ENCODE measurements at places on chromosomes 1 and 21.

GRCh38 chr1:193476748-193477147 lies 290.3 kb upstream of the B3GALT2 start:
- no peak for DNase-seq
- no peaks in the 10 kb centered on the region for H3K36me3 ChIP-seq
- no peak overlapping the region for H3K4me3 ChIP-seq
- peaks cover 47% of the 10 kb centered on the region for H3K4me1 ChIP-seq
- H3K27ac ChIP-seq, result peak overlapping the region; percentile 46
- H3K27me3 ChIP-seq, result no peaks in the 10 kb centered on the region

- H3K27me3 ChIP-seq, result no peaks in the 10 kb centered on the region
- H3K4me3 ChIP-seq, result no peak overlapping the region
- no peak overlapping the region for H3K27ac ChIP-seq
- H3K4me1 ChIP-seq, result peaks cover 17% of the 10 kb centered on the region
Measured at GRCh38 chr1:88680911-88681622, 3.0 kb upstream of the PKN2 start.

- H3K27ac ChIP-seq, result no peak overlapping the region
- H3K36me3 ChIP-seq, result peaks cover 7% of the 10 kb centered on the region
- H3K4me3 ChIP-seq, result no peak overlapping the region
- H3K4me1 ChIP-seq, result peaks cover 46% of the 10 kb centered on the region
- H3K27me3 ChIP-seq, result no peaks in the 10 kb centered on the region
Measured at GRCh38 chr1:205706601-205707502, 26.5 kb upstream of the SLC45A3 start.

GRCh38 chr1:113905435-113905861 lies 322 bp downstream of the DCLRE1B start:
- peak overlapping the region; percentile 95 for H3K27ac ChIP-seq
- DNase-seq, result no peak
- peaks cover 61% of the 10 kb centered on the region for H3K36me3 ChIP-seq

GRCh38 chr1:225914947-225915346 lies 9.1 kb downstream of the PYCR2 start:
- no peaks in the 10 kb centered on the region for H3K27me3 ChIP-seq
- H3K4me3 ChIP-seq, result no peak overlapping the region
- no peak for DNase-seq
- H3K36me3 ChIP-seq, result peaks cover 62% of the 10 kb centered on the region
- no peak overlapping the region for H3K27ac ChIP-seq
- peaks cover 17% of the 10 kb centered on the region for H3K4me1 ChIP-seq

- H3K27ac ChIP-seq, result no peak overlapping the region
- no peaks in the 10 kb centered on the region for H3K4me1 ChIP-seq
- H3K4me3 ChIP-seq, result no peak overlapping the region
- H3K27me3 ChIP-seq, result no peaks in the 10 kb centered on the region
- DNase-seq, result no peak
- H3K36me3 ChIP-seq, result no peaks in the 10 kb centered on the region
Measured at GRCh38 chr1:116316373-116316772, 56.7 kb upstream of the ATP1A1 start.

DNA sequence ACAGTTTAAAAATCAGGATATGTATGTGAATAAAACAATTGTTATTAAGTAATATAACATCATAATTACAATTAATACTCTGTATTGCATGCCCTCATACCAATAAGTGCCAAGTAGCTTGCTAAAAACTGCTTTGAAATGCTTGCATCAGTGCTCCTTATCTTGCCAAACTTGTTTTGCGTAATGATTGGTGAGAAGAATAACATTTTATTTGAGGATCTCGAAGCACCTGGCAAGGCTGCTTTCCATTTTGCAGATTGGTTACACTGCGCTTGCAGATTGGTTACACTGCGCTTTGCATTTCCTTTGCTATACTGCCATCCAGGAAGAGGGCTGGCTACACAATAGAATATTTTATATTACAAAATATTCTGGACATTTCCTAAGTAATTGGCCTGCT lies 1.7 kb upstream of the PBX1 start:
- peaks cover 23% of the 10 kb centered on the region for H3K27me3 ChIP-seq
- H3K4me1 ChIP-seq, result peaks cover 11% of the 10 kb centered on the region
- H3K36me3 ChIP-seq, result no peaks in the 10 kb centered on the region
- H3K27ac ChIP-seq, result no peak overlapping the region

DNA sequence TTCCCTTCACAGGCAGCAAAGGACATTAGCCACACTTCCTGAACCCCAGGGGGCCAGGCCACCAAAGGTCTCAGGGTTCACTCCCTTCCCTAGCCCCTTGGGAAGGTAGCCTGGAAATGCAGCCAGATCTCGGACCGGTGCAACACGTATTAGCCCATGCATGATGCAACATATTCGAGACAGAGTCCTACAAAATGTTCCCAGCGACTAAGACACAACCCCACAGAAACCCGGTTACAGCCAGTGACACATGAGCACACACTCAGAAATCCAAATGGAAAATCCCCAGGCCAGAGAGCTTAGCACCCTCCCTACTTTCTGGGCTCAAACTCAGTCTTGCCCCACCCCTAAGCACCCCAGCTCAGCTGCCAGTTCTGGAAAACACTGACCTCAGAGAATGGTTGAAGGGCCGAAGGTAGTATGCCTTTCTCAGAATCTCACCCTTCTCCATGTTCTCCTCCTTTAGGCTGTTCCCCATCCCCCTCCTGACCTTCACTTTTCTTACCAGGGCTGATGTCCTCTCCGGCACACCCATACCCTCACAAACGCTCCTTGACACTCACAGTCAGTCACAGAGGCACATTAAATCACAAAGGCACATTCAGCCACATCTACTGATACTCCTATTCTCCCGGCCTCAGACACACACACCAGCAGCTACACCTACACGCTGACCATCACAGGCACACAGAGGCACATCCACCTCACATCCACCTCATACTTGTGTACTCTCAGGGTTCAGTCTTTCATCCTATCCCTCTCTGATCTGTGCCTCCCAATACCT lies at the start of gene TSPAN1:
Gene TSPAN1 (plus strand): TSS at position 640 of the 784 bp plus-strand sequence. CDS start 6,021 bp downstream, outside the sequence.
- no peaks in the 10 kb centered on the region for H3K27me3 ChIP-seq
- no peak for DNase-seq
- no peak within 1 kb of the TSS for H3K4me3 ChIP-seq
- H3K36me3 ChIP-seq, result no peaks in the 10 kb centered on the region

DNA sequence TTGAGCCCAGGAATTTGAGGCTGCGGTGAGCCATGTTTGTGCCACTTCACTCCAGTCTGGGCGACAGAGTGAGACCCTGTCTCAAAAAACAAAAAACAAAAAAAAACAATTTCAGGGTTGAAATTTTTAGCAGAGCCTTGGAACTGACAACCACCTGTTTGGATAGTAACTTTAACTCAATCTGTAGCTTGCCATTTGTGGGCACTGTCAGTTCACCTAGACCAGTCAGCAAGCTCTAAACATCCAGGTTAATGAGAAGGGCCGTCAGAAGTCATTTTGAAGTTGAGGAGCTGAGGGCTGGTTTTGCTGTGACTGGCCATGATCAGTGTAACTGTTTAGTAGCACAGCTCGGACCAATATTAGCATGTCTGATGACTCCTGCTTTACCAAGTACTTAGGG lies 8.4 kb downstream of the TRAPPC10 start:
- no peak for DNase-seq
- H3K4me1 ChIP-seq, result peaks cover 87% of the 10 kb centered on the region
- H3K27me3 ChIP-seq, result no peaks in the 10 kb centered on the region
- H3K27ac ChIP-seq, result no peak overlapping the region
- peaks cover 11% of the 10 kb centered on the region for H3K36me3 ChIP-seq
- H3K4me3 ChIP-seq, result no peak overlapping the region

DNA sequence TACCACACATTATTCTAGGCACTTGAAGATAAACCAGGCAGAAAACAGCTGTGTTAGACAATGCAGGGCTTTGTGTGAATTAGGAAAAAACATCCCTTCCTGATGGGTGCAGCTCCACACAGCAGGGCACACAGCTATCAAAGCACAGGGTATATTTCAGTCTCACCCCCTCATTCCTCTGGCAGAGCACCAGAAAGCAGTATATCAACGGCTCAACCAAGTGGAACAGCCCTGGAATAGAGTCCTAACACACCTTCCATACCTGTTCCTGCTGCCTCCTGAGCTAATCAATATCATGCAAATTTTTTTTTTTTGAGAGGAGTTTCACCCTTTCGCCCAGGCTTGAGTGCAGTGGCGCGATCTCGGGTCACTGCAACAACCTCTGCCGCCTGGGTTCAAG lies 32.1 kb downstream of the LYST start:
- H3K27ac ChIP-seq, result no peak overlapping the region
- H3K4me1 ChIP-seq, result peaks cover 20% of the 10 kb centered on the region
- no peaks in the 10 kb centered on the region for H3K27me3 ChIP-seq
- DNase-seq, result no peak
- no peak overlapping the region for H3K4me3 ChIP-seq

- DNase-seq, result no peak
- no peak overlapping the region for H3K27ac ChIP-seq
- no peak overlapping the region for H3K4me3 ChIP-seq
- no peaks in the 10 kb centered on the region for H3K27me3 ChIP-seq
- no peaks in the 10 kb centered on the region for H3K4me1 ChIP-seq
Measured at GRCh38 chr1:106458866-106459265, 597.6 kb upstream of the PRMT6 start.

- DNase-seq, result no peak
- H3K36me3 ChIP-seq, result no peaks in the 10 kb centered on the region
- no peak overlapping the region for H3K4me3 ChIP-seq
- no peaks in the 10 kb centered on the region for H3K4me1 ChIP-seq
Measured at GRCh38 chr21:16134134-16134533, 404.4 kb downstream of the USP25 start.

DNA sequence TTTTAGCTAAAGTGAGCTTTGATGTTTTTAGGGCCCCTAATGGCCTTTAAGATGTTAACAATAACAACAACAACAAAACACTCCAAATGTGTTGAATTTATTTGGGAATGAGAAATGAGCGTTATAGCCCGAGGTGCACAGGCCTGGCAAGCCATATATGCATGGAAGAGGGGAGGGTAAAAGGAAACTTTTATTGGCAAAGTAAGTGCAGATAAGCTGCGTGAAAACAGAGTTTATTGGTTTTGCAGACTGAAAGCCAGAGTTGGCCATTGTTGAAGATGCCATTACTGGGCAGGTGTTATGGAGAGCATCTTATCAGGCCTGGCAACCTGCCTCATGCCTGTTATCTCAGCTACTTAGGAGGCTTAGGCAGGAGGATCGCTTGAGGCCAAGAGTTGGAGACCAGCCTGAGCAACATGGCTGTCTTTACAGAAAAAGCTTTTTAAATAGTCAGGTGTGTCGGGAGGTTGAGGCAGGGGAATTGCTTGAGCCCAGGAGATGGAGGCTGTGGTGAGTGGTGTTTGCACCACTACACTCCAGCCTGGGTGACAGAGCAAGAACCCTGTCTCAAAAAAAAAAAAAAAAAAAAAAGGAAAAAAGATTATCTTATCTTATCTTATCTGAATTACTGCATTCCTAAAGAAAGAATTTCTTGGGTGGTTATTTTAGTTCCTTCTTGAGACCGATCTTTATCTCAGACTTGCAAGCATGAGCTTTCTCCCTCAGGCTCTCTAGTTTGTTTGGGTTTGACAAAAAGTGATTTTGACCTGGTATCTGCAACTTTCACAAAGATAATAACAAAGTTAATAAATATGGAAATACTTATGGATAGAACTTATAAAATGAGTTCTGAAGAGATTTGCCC lies 1.7 kb downstream of the PATJ start:
- peaks cover 11% of the 10 kb centered on the region for H3K4me1 ChIP-seq
- H3K27me3 ChIP-seq, result no peaks in the 10 kb centered on the region
- DNase-seq, result no peak

DNA sequence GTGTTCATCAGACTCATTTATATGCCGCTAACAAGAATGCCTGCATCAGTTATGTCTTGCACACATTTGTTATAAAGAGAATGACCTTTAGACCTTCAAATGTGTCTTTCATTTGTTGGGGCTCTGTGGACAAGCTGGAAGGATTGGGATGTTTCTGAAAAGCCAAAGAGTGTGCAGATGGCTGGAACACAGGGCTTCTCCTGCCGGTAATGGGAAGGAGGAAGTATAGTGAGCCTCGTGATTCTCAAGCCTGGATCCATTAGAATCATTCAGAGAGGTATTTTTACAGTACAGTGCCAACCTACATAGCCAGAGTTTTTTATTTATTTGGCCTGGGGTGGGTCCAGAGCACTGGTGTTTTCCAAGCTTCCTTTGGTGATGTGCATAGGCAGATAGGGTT lies 40.6 kb upstream of the ATP1A1 start:
- peaks cover 4% of the 10 kb centered on the region for H3K27me3 ChIP-seq
- H3K27ac ChIP-seq, result no peak overlapping the region
- H3K36me3 ChIP-seq, result no peaks in the 10 kb centered on the region
- H3K4me1 ChIP-seq, result peaks cover 10% of the 10 kb centered on the region
- H3K4me3 ChIP-seq, result no peak overlapping the region

DNA sequence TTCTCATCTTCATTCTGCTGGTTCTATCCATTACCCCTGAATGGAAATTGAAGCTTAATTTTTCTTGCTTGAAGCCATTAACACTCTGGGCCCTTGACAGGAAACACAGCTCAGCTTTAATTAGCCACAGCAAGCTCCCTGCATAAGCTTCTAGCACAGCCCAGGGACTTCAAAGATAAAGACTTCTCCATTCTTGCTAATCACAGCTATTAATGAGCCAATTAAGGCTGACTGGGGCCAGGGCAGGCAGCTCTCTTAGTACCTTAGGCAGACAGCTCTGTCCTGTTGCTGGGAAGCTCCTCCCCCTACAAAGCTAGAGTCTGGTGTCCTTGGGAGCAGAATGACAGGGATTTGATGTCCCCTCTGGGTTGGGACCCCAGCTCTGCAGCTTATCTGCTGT lies 27.9 kb upstream of the TRABD2B start:
- no peaks in the 10 kb centered on the region for H3K4me1 ChIP-seq
- no peak overlapping the region for H3K4me3 ChIP-seq
- DNase-seq, result no peak
- H3K36me3 ChIP-seq, result no peaks in the 10 kb centered on the region
- H3K27me3 ChIP-seq, result peaks cover 4% of the 10 kb centered on the region

GRCh38 chr21:44360159-44360558 lies 6.7 kb downstream of the TRPM2 start:
- peaks cover 26% of the 10 kb centered on the region for H3K4me1 ChIP-seq
- no peak overlapping the region for H3K27ac ChIP-seq
- H3K4me3 ChIP-seq, result no peak overlapping the region
- no peaks in the 10 kb centered on the region for H3K36me3 ChIP-seq
- no peak for DNase-seq

DNA sequence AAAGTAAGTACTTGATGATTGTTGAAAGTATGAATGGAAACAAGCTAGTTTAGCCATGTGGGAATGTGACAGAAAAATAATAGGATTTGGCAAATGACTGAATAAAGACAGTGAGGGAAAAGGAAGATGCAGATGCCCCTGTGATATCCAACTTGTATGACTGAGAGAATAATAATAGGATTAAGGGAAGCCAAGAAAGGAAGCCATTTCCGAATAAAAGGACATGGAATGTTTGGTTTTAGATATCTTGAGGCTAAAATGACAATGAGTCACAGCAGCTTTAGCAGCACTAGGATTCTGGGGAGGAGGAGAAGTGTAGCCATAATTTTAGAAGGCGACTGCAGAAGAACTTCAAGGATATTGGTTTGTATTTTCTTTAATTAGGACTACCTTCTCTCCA lies 109.2 kb downstream of the TTLL7 start:
- H3K4me3 ChIP-seq, result no peak overlapping the region
- peaks cover 2% of the 10 kb centered on the region for H3K27me3 ChIP-seq
- no peaks in the 10 kb centered on the region for H3K4me1 ChIP-seq
- H3K36me3 ChIP-seq, result no peaks in the 10 kb centered on the region

GRCh38 chr1:29686012-29686930 lies 449.9 kb downstream of the PTPRU start:
- H3K4me3 ChIP-seq, result no peak overlapping the region
- peaks cover 6% of the 10 kb centered on the region for H3K27me3 ChIP-seq
- peaks cover 5% of the 10 kb centered on the region for H3K4me1 ChIP-seq
- DNase-seq, result no peak
